Articular chondrocyte of knee joint (primary cell): ENCODE measurements at places on chromosomes 11 and 22. TPM values are rescaled to one million over a fixed set of nuclear protein-coding genes. Genes with fewer than 3 reads are reported as not detected.

ELFN2 gene
- 0.11 and 0.13 TPM in 2 replicates for total RNA-seq

CYP2D6 gene
- total RNA-seq: 0.13 and 0.22 TPM in 2 replicates

ZC3H12C gene
- 11.0 and 13.4 TPM in 2 replicates for total RNA-seq

FOLR1 gene
- 0.54 TPM in 1 of 2 replicates, not detected in the other for total RNA-seq

TH gene
- total RNA-seq: not detected in 2 replicates

GALNT18 gene
- total RNA-seq: 16.9 and 20.5 TPM in 2 replicates

YPEL1 gene
- total RNA-seq: 1.9 and 2.0 TPM in 2 replicates
